Activated CD8-positive, alpha-beta memory T cell treated with anti-CD3 and anti-CD28 coated beads, Interleukin-2, amount 50 U/mL, for 48 hours (primary cell): ENCODE measurements at places on chromosomes 5 and 9.

GRCh38 chr5:83522446-83522845, 50.9 kb downstream of the VCAN start:
- no peak for DNase-seq

GRCh38 chr5:97192580-97193354, 9.7 kb upstream of the RIOK2 start:
- DNase-seq, result no peak

DNA sequence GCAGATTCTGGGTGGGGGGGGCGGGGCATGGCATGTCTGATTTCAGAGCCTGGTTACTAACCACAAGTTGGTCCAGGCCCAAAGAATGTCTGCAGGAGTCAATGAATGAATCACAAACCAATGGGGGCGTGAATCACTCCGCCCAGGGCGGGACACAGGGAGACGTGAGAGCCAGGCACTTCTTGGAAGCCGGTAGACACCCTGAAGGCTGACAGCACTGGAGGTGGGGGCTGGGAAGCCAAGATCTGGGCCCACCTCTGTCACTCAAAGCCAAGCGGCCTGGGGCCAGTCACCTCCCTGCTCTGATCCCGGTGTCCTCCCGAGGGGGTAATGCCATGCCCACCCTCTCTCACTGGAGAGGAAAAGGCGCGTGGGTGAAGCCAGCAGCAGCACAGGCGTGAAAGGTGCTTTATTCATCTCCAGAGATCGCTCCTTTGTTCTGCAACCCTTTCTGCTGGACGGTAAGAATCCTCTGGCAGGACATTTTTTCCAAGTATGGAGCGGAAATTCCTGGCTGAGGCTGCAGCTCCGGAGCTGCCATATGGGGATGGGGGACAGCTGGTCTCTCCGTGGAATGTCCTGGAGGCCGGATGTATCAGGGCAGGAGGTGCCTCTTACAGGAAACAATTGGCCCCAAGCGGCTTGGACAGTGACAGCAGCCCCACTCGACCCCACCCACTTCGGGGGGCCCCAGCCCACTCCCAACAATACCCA, 85.0 kb downstream of the STK10 start:
- no peak for DNase-seq

DNA sequence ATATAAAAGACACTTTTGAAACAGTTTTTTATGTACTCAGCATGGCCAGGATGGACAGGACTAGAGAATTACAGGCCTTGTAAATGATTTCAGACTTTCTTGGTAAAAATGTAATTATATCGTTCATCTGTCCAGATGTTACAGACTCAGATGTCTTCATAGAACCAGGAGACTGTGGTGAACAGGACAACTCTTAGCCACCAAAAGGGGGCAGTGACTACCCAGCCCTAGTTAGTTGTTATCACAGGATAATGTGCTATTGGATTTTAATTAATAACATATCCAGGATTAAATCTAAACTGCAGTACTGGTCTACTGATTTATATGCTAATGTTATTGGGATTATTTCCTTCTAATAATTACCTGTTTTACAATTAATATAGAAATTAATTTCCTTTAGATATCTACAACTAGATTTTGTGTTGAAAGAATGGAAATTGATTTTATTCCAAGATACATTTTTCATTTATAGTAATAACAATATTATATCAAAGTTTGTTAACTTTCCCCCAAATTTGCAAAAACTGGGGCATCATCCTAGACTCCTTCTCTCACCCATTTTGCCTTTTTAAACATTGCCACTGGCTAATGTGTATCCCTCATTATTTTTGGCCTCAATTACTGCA, 99.4 kb downstream of the MTREX start:
- DNase-seq, result no peak

GRCh38 chr5:133121080-133121479, 69.3 kb downstream of the HSPA4 start:
- DNase-seq, result no peak

DNA sequence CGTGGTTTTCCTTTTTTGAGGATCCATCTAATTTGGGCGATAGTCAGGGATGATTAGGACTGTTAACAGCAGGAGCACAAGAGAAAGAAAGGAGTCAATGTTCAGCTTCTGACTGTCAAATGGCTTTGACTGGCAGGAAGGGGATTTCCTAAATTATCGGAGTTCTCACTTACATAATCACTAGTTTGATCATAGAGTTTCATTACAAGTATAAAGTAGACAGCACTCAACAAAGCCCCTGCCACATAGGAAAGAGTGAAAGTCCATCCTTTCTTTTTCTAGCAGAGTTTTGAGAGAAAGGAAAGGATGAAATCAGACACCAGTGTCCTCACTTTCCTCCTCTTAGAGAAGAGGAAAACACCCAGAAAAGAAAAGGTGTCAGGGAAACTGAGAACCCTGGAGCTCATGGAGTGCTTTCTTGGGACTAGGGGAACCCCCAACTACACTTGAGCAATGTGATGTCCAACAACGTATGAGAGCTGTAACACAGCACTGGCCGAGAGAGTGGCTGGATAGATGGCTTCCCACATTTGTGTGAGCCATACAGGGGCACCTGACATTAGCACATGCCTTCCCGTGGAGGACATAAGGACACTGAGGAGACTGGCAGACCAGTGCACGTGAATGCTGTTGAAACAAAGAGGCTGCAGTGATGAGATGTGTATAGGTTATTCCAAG, 26.0 kb upstream of the LPAR1 start:
- DNase-seq, result no peak

DNA sequence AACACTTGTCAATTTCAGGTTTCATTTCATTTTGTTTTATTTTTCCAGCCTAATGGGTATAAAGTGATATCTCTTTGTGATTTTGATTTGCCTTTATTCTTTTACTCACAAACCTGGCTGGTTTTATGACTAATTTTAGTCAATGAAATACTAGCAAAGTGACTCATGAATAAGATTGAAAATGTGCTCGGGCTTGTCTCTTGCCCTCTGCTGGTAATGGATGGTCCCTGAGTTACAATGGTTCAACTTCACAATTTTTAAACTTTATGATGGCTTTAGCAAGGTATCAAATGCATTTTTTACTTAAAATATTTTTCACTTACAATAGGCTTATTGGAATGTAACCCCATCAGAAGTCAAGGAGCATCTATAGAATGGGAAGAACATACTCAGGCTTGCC, 431.4 kb upstream of the CCNG1 start:
- DNase-seq, result no peak

- no peak for DNase-seq
Measured at GRCh38 chr9:23682891-23683431, 143.1 kb downstream of the ELAVL2 start.

DNA sequence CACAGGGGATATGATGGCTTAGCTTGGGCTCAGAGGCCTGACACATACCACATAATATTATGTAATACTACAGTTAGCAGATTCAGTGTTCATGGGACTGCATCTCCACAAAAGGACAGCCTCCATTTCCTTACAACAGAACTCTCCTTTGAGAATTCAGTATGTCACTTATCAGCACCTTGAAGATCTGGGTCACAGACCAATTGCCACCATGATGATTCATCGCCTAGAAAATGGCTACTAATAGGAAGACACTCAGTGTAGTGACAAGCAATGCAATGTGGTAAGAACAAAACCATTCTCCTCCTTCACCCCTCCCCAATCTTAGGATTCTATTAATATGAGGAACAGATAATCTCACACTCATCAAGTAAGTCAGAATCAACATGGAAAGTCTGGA, 38.7 kb upstream of the PRLR start:
- DNase-seq, result no peak

DNA sequence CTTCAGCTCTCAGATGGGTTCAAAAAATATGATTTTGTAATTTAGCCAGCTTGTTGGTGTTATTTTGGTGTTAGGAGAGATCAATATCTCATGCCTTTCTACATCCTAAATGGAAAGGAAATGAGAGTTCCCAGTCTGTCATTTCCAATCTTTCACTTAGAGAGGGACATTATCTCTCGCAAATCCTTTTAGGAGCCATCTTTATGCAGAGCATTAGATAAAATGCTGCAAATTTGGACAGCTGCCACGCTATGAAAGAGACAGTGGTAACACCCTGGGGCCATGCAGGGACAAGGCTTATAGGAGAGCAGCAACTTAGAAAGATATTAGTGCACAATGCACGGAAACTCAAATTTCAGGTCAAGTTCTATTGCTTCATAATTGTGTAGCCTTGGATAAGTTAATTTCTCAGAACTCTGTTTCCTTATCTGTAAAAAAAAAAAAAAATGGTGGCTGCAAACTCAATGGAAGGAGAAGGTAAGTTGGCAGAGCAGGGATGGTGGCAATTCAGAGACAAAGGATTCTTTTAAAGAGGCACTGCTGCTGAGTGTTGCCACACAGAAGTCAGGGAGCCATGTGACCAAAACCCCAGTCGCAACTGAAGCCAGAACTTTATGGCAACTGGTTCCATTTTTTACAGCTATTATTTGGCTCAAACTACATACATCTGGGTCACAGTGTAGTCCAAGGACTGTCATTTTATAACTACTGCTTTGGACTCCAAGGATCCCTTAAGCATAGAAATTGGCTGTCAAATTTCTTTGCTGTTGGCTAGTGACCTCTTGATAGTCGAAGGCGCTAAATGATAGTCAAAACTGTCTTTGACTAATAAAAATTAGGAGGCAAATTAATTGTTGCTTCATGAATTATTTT, 210.2 kb downstream of the FRMD3 start:
- no peak for DNase-seq
